Activated effector memory CD4-positive, alpha-beta T cell treated with anti-CD3 and anti-CD28 coated beads, Interleukin-2, amount 50 U/mL, for 16 hours (primary cell): ENCODE measurements at places on chromosomes 6 and 20.

DNA sequence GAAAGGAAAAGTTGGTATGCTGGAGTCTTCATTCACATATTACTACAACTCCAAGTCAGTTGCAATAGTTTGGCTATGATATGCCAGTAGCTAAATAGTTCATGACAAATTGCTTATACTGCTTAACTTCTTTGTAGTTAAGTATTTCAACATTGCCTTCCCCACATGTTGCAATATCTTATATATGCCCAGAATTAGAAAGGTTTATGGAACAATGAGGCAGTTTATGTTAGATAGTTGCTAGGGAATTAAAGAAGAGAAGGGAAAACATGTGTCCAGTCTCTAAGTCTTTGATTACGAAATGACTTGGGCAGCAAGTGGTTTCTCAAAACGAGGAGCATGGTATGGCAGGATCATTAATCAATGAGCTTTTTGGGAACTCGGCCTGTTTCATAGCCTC lies 145.8 kb downstream of the PLCB4 start:
- DNase-seq, result no peak

- no peak for DNase-seq
These were observed 28.4 kb upstream of the ANKRD60 start for GRCh38 chr20:58256842-58257241.

GRCh38 chr6:129252377-129253071 lies 369.6 kb downstream of the LAMA2 start:
- no peak for DNase-seq

- DNase-seq, result peak; percentile 89
These were observed 2.0 kb downstream of the MYB start for GRCh38 chr6:135183002-135183531.

DNA sequence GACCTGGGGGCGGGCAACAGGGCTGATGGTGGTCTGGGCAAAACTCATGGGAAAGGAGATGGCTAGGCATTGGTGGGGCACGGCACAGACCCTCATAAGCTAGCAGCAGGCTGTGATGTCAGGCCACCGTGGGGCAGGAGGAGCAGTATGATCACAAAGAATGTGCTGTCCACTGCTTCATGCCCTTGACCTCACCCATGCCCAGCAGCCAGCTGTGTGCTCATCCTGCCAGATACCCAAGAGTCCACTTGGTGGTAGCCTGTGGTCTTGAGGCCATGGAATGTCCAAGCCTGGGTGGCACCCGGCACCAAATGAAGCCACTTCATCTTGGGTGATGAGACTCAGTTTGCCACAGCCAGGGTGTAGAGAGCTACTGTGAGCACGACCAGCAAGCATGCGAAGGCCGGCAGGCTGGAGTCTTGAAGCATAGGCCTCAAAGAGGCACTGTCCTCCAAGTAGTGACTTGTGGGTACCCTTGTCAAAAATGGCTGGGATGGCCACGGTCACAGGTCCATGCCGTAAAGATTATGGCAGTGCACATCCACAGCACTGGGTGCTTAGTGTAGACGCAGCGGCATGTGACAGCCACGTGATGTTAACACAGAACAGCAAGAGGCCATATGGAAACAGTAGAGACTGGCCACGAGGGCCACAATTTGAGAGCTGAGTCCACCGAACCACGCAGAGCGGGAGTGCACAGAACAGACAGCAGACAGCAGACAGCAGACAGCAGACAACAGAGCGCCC lies 19.0 kb downstream of the PLAGL2 start:
- peak; percentile 57 for DNase-seq

- DNase-seq, result no peak
These were observed 24.8 kb downstream of the SNX9 start for GRCh38 chr6:157847846-157848245.
